ENCODE measurements at places on chromosomes 4 and X. TPM values are rescaled to one million over a fixed set of nuclear protein-coding genes. Genes with fewer than 3 reads are reported as not detected.

HCCS gene
- total RNA-seq, result 17.7 TPM

NAP1L3 gene
- 14.1 TPM for total RNA-seq

TSPAN7 gene
- 0.29 TPM for total RNA-seq

ATP11C gene
- 63.1 TPM for total RNA-seq

CLTRN gene
- total RNA-seq, result 0.29 TPM

RBM46 gene
- total RNA-seq, result not detected

DCHS2 gene
- under 0.01 TPM for total RNA-seq

CPE gene
- 6.9 TPM for total RNA-seq

DRP2 gene
- total RNA-seq, result 0.59 TPM

Data from osteoblast (primary cell).